ENCODE measurements at places on chromosomes 16 and 17. TPM values are rescaled to one million over a fixed set of nuclear protein-coding genes. Genes with fewer than 3 reads are reported as not detected.

Gene TK1
- total RNA-seq, result 9.9 TPM

Gene KRTAP4-1
- total RNA-seq, result not detected

Gene CMTM2
- total RNA-seq, result not detected

Gene TRPV2
- total RNA-seq, result 18.4 TPM

Gene CD300H
- total RNA-seq, result not detected

Gene KRT28
- not detected for total RNA-seq

DNA sequence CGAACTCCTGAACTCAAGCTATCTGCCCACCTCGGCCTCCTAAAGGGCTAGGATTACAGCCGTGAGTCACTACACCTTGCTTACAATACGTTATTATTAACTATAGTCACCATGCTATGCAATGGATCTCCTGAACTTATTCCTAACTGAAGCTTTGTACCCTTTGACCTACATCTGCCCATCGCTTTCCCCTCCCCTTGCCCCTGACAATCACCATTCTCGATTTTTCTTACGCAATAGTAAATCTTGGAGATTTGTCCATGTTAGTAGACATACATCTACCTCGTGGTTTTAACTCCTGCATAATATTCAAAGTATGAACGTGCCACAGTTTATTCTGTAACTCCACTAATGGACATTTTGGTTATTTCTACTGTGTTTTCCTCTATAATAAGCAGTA is 120.6 kb downstream of the NPIPB5 start:
- DNase-seq, result no peak

DNA sequence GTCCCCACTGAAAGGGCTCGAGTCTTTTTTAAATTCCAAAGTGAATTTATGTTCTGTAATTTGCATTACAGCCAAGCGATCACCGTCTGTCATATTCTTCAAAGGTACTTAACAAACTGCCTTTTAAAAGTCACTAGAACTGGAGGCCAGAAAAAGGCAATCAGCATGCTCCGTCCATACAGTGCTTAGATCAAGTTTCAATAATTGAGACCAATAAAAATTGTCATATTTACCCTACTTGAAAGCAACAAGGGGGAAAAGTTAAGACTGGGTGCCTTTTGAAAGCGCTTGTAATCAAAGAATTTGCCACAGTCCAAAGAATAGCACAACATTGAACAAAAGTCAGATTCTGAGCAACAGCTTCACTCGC is 9.0 kb upstream of the ZFHX3 start:
- DNase-seq, result no peak

GRCh38 chr16:53048139-53048915 is 4.4 kb downstream of the CHD9NB start:
- DNase-seq, result no peak

GRCh38 chr17:49223168-49223516 is 7.4 kb downstream of the PHOSPHO1 start:
- no peak for DNase-seq

DNA sequence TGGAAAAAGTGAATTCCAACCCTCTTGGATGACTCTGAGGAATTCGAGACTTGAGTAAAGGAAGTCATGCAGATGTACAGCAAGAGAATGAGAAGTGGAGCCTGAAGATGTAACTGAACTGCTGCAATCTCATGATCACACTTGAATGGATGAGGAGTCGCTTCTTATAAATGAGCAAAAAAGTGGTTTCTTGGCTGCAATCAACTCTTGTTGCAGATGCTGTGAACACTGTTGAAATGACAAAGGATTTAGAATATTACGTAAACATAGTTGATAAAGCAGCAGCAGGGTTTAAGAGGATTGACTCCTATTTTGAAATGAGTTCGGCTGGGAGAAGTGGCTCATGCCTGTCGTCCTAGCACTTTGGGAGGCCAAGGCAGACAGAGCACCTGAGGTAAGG is 25.5 kb downstream of the ASPA start:
- no peak for DNase-seq

Data from esophagus muscularis mucosa (tissue), 4 donors.